ENCODE measurements at places on chromosomes 3 and 15.

DNA sequence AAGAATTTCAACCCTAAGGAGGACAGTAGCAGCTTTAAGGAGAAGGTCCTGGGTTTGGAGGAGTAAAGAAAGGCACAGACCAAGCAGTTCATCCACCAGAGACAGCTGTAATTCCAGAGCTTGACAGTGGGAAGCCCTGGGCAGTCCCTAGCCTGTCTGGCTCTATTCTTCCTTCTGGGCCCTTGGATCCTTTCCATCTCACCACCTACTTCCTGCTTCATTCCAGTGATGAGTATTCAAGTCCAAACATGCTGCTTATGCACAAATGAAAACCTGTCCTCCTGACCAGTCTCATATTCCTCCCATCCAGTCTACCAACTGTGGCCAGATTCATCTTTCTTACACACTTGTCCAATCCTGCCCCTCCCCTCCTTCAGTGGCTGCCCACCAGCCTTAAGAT is 171.4 kb downstream of the CNTN3 start:
- DNase-seq: no peak

GRCh38 chr15:48647962-48648361 is 2.5 kb upstream of the FBN1 start:
- no peak for DNase-seq

DNA sequence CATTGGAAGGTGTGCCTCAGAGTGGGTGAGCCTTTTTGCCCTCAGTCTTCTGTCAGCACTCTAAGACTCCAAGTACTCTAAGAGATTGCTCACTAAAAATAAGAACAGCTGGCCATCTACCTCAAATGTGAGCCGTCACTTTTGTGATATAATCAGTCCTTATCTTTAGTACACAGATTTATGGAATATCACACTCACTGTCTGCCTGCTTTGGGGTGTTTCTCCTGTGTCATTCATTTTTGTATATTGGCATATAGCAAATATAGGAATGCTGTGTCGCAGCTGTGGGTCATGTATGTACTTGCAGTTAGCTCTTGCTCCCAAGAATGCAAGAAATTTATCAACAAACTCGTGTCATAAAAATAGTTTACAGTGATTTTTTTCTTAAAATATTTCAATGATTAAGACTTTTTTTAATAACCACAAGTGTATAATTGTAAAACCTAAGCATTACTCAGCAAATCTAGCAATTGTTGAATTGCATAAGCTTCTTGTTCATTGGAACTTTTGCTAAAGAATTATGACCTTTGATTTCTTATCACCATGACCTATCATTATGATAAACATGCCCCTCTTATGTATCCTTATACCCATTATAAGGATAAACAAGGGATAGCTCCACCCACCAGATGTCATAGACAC is 18.8 kb downstream of the SETD5 start:
- DNase-seq: no peak

- DNase-seq: no peak
Measured at GRCh38 chr15:94671858-94672532, 440.6 kb downstream of the MCTP2 start.

- no peak for DNase-seq
Measured at GRCh38 chr3:30344288-30344687, 262.1 kb upstream of the TGFBR2 start.

All from activated T-helper 1 cell treated with Interleukin-2 at 50 U/mL for 16 hours (primary cell).